Mammary epithelial cell (primary cell): ENCODE measurements at places on chromosomes 5 and 9. TPM values are rescaled to one million over a fixed set of nuclear protein-coding genes. Genes with fewer than 3 reads are reported as not detected.

DNA sequence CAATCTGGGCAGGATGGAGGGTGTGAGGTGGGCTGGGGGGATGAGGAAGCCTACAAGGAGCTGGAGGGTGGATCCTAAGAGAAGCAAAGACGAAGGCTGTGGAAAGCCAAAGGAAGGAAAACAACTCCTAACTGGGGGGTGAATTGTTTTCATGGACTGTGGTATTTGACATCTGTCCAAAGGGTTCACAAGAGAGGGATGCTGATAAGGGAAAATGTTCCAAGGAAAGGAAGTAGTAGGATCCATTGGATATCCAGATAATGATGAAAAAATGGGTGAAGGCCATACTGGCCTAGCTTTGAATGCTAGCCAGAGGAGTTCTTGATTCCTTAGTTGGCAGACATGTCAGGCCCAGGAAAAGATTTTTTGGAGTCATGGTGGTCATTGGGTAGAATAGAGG is 51.8 kb upstream of the FOXI1 start:
- no peak for DNase-seq

- DNase-seq, result no peak
Observed at GRCh38 chr5:157892974-157893373, 34.0 kb upstream of the CLINT1 start.

DNA sequence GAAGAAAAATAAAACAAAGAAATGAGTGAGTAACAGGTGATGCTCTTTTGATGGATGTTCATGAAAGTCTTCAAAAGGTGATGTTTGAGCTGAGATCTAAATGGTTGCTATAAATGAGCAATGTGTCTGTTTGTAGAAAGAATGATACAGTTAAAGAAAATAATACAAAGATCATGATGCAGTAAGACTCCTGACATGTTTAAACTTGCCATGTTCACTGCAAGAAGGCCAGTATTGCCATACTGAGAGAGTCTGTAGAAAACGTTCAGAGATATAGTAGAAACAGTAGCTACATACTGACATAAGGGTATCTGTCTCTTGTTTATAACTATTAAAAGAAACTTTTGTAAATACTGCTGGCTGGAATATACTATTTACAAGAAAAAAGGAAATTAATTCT is 1609.2 kb upstream of the ACO1 start:
- peak; percentile 33 for DNase-seq

- no peak for DNase-seq
Observed at GRCh38 chr5:74304536-74304935, 336.0 kb downstream of the ENC1 start.

DNA sequence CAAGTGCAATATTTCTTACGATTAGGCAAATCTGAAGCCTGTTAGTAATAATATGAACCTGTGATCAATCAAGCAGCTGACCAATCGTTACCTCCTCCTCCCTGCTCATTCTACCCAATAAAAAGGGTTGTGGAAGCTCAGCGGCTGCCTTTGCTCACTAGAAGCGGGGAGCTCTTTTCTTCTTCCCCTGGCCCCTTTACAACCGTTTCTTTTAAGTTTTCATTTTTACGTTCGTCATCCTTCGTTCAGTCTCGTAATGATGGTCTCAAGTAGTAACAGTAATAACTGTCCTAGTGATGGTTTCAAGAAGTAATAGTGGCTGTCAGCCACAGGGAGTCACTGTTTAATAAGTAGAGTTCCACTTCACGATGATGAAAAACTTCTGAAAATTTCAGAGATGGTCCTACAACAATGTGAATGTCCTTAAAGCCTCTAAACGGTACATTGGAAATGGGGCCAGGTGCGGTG is 6.2 kb downstream of the UGT3A2 start:
- DNase-seq, result no peak

GRCh38 chr5:89065919-89066318 is 182.9 kb upstream of the MEF2C start:
- no peak for DNase-seq

- DNase-seq, result no peak
Observed at GRCh38 chr5:126437721-126438120, 14.5 kb downstream of the GRAMD2B start.

GRCh38 chr9:127815512-127816361 is 13.1 kb downstream of the FPGS start:
- no peak for DNase-seq

DNA sequence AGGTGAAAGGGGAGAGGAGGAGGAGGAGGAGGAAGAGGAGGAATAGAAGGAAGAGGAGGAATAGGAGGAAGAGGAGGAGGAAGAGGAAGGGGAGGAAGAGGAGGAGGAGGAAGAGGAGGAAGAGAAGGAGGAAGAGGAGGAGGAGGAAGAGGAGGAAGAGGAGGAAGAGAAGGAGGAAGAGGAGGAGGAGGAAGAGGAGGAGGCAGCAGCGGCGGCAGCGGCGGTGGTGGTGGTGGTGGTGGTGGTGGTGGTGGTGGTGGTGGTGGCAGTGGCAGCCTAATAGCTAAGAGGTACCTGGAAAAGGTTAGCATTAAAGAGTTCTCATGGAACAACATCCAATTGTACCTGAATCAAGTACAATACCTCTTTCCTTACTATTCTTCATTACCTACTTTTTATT is 32.5 kb downstream of the UBAP2 start:
- DNase-seq, result no peak

GRCh38 chr5:68962757-68963484 is 130.9 kb upstream of the SLC30A5 start:
- DNase-seq, result peak; percentile 48

- DNase-seq, result no peak
Observed at GRCh38 chr9:130869250-130869649, 27.4 kb downstream of the QRFP start.

DNA sequence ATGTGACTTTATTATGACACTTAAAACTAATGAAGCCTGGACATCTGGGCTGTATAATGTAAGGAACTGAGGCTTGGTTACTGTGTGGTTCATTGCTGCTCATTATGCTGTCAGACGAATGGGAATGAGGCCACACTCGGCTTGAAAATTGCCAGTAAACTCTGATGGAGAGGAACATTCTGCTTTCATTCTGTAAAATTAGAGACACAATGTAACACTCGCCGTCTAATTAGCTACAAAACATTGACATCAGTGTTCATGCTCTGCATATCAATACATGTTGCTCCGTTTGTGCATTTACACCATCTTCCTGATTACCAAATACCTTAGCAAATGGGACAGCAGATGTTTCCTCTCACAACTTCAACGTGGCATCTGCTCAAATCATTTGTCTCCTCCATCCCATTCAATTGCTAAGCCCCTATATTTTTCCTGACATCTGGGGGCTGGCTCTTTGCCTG is 133.0 kb downstream of the SLC28A3 start:
- no peak for DNase-seq

CCL21 gene
- not detected in 2 replicates for total RNA-seq

EGFL7 gene
- 8.0 and 8.2 TPM in 2 replicates for total RNA-seq

INSL6 gene
- not detected for total RNA-seq

PDLIM4 gene
- total RNA-seq, result 217 TPM

FOXD4L5 gene
- 0.51 and 0.52 TPM in 2 replicates for total RNA-seq

ANKRD31 gene
- total RNA-seq, result 0.33 TPM
